ENCODE measurements at places on chromosomes 5 and 9.

- DNase-seq = no peak
Measured at GRCh38 chr5:130251931-130252330, 347.7 kb downstream of the CHSY3 start.

GRCh38 chr9:127336506-127337352 is 60.2 kb upstream of the SLC2A8 start:
- DNase-seq = no peak

- DNase-seq = no peak
Measured at GRCh38 chr9:6829027-6829426, 71.3 kb downstream of the KDM4C start.

DNA sequence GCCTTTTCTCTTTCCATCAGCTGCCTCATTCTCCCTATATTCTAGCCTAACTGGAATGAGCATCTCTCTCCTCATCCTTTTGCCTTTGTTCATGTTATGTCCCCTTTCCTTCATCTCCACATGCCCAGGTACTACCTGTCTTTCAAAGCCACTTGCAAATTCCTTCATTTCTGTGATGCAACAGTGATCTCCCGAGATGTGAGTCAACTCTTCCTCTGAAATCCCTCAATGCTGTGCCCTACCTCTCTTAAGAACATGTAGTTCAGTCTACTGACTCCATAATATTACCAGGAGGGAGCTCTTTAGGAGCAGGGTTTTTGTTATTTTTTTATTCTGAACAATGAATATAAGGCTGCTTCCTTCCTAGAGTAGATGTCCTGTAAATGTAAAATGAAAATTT is 91.6 kb downstream of the ZNF462 start:
- DNase-seq = no peak

DNA sequence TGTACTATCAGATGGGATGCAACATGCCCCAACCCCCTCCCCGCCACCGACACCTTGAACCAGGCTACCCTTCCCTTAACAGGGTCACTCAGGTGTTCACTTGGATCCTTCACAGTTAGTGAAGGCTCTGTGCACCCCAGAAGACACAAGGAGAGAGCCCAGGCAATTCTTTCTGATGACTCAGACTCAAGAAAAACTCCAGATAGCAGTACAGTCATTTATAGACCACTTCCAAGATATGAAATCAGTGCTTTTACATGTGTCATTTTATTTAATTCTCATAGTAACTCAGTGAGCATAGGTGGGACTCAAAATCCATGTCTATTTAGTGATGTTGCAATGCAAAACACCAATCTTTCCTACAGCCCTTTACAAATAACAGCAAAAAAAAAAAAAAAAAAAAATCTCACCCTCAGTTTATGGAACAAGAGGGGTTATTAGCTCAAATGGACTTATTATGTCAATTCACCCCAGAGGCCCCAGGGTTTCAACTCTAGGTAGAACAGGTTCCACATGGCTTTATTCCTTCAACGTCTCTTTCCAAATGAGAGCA is 71.9 kb downstream of the FOXD1 start:
- no peak for DNase-seq

GRCh38 chr5:58752104-58752503 is 169.2 kb downstream of the RAB3C start:
- DNase-seq = no peak

GRCh38 chr5:41748631-41749030 is 121.6 kb downstream of the OXCT1 start:
- DNase-seq = no peak

GRCh38 chr5:80408484-80409366 is 861 bp downstream of the ZFYVE16 start:
- peak; percentile 40 for DNase-seq

- no peak for DNase-seq
Measured at GRCh38 chr5:127400539-127400938, 109.9 kb downstream of the MEGF10 start.

DNA sequence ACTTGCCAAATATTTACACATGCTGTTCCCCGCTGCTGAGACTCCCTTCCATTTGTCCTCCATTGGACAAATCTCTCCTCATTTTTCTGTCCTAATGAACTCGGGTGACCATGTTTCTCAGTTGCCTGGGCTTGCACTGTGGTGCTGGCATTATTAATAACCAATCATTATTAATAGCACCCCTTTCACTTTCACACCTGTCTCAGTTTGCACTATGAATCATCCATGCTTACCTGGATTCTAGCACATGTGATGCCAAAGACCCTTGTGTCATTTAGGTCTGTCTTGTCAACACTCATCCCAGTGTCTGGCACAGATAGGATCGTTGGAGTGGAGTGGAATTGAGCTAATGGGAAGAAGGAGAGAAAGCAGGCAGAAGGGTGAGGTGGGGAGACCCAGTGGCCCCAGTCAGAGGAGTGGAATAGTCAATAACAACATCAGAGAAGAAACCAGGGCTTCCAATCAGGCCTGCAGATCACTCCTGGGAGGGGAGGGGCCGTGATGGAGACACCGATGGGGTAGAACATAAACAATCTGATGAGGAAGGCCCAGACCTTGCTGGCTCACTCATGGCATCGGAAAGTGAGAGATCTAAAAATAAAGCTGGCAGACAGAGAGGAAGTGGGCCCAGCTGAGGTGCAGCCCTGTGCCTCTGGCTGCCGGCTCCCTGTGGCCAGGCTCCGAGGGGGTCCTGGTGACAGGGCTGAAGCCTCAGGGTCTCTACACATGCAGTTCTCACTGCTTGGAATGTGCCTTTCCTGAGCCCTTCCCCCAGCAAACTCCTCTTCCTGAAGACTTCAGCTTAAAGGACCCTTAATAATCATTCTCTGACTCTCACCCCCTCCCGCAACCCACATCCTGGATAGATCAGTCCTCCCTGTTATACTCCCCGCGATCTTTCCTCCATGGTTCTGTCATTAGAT is 33.5 kb upstream of the CRB2 start:
- DNase-seq = peak; percentile 75

- peak; percentile 33 for DNase-seq
Measured at GRCh38 chr5:52989781-52990527, 802 bp downstream of the ITGA2 start.

DNA sequence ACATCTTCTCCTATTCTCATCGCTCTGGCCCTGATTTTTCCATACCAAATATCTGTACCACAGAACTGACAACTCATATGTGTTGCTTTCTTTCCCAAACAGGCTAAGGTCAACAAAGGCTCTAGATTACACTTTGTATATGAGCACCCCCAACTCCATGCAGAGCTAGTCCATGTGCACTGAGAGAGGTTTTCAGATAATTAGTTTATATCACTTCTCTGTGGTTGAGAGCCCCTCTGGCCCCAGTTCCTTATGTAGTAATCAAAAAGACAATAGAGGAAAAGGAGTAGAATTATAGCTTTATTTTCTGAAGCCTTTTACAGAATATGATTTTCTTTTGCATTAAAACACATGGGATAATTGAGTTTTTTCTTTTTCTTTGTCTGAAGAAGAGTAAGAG is 120.0 kb downstream of the TRIO start:
- DNase-seq = no peak

- DNase-seq = no peak
Measured at GRCh38 chr5:11903614-11904264, 507 bp downstream of the CTNND2 start.

DNA sequence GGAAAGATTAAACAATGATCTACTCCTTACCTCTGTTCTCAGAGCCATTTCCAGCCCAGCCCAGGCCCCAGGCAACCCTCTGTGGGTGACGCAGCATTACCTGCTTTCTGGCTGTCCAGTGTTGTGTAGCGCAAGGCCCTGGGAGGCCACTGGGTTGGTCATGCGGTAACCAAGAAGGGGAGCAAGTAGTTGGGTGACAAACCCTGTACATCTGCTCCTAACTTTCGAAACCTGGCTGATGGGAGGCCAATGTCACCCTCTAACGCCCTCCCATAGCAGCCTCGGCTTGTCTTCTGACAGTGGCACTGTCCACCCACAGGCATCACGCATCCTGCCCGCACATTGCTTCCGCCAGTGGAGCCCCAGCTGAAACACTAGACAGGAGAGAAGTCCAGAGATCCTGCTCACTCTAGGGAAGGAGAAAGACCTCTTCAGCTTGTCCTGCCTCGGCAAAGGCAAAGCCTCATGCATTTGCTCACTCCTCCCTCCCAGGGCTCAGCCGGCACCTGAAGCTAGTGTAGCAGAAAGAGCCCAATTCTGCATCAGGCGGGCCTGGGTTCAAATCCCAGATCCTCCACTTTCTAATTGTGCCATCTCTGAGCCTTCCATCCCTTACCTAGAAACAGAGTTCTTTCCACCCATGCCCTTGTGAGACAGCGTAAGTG is 94.6 kb downstream of the ADAMTS2 start:
- DNase-seq = no peak

DNA sequence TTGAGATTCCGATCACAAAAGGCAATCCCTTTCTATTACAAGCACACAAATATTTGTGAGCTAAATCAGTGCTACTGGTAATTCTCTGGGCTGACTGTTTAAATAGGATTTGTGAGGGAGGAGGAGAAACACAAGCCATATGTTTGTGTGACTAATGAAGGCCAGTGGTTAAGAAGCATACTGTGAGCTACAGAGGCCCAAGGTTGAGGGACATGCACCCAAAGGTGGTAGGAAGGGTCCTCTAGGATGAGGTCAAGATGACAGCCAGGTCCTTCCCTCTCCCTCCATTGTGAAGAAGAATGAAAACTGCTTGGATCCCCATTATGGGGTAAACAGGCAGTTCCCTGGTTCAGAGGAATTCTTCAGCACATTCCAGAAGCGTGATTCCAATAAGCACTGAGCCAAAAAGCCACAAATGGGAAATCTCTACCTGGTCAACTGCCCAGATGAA is 83.9 kb downstream of the SPOCK1 start:
- no peak for DNase-seq

- DNase-seq = no peak
Measured at GRCh38 chr5:87170799-87171198, 96.9 kb upstream of the RASA1 start.

DNA sequence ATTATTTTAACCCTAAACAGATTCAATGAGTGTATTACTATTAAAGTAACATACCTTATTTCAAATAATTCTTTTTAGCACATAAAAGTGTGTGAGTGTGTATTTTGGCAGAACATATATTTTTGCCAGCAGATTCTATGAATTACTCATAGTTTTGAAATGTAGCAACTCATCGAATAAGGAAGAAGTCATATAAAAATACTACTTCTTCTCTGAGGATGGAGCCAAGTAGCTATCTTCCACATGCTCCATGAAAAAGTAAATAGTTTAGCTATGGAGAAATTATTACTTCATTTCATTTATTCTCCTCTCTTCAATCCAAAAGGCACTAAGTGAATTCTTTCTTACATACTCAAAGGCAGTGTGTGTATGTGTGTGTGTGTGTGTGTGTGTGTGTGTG is 1090.4 kb upstream of the CDH6 start:
- no peak for DNase-seq
